ENCODE measurements at places on chromosomes 7 and 10.
A peak's percentile ranks its signal among the peaks of the same experiment; 100 is the strongest.

- no peak for DNase-seq
These were observed 1.7 kb downstream of the STN1 start for GRCh38 chr10:103916254-103916653.

GRCh38 chr10:118956802-118957442 lies 72.6 kb upstream of the NANOS1 start:
- DNase-seq = no peak

- no peak for DNase-seq
These were observed 537.4 kb downstream of the AUTS2 start for GRCh38 chr7:70135656-70136055.

GRCh38 chr10:52143338-52143737 lies 170.7 kb upstream of the DKK1 start:
- DNase-seq = no peak

GRCh38 chr7:79820387-79820786 lies 314.2 kb upstream of the GNAI1 start:
- DNase-seq = peak; percentile 67

DNA sequence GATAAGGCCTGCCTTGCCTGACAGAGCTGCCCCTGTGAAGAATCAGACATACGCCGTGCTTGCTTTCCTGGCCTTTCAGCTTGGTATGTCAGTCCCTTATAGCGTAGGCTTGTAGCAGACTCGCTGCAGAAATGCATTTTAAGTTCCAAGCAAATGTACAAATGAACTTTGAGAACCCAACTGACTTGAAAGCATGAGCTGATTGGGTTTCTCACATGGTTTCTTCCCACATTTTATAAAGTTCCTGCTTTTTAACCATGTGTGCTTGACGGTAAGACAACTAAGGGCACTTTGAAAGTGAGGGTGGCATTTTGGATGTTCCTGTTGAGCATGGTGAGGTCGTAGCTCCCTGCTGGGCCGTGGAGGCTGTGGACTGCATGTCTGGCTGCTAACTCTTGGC lies 62.6 kb downstream of the CCNY start:
- no peak for DNase-seq

DNA sequence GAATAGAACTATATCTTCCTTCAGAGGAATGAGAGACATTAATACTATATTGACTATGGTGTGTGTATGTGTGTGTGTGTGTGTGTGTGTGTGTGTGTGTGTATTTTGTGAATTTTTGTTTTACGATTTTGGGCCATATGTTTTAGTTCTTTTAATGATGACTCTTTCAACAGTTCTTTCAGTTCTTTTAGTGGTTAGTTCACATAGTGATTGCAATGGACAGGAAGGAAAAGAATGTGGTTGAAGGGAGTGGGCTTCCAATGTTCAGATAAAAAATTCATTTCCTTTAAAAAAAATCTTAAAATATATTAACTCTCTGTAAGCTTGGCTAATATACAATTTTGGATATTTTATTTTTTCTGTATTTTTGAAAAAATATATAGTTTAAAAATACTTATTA lies 315.7 kb upstream of the DGKB start:
- no peak for DNase-seq

GRCh38 chr7:157526005-157526912 lies 189.5 kb downstream of the DNAJB6 start:
- DNase-seq = no peak

DNA sequence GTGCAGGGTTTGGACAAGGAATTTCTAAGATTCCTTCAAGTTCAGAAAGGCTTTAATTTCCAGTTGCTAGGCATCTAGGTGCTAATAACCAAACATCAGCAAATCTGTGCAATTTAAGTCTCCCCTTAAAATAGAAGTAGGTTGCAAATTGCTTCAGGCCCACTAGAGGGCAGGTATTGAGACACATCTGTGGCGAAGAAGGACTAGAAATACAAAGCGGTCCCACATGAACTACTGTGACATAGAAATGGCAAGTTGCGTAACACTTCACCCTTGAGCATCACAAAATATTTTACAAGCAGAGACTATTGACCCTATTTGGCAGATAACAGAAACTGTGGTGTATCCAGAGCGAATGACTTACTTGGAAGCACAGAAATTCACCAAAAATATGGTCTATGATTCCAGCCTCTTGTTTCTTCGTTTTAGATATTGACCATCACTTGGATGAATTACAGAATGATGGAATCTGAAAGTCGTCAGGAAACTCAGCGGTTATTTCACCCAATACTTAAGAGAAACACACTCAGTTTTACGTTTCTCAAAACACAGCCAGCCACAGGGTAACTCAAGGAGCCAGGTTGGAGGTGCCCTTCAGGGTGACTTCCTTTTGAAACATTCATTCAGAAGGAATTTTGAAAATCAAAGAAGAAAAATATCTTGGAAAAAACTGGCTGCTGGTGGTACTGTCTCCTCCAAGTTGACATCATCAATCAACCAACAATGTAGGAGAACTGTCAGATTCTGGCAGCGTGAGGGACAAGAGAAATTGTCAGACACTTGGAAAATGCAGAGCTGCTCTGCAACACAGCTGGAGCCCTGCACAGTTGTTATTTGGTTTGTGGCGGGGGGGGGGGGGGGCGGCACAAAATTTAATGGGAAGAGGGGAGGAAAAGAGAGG lies 256.3 kb upstream of the MINDY3 start:
- DNase-seq = peak; percentile 43

DNA sequence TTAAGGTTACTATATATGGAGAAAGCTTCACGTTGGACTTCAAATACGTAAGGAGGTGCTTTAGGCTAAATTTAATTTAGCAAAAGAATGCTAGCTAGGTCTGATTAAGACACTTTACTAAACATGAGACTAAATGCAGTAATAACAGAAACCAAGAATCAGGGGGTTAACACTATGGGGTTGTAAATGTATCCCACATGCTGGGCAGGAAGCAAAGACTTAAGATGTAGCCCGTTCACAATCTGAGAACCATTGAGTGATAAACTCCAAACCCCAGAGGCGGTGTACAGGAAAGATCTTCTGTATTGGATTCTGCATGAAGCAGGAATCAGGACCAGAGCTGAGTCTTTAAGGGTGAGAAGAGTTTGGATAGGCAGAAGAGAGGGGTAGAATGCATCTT lies 60.4 kb downstream of the FZD1 start:
- DNase-seq = no peak

GRCh38 chr10:3853547-3854303 lies 68.7 kb upstream of the KLF6 start:
- peak; percentile 35 for DNase-seq

DNA sequence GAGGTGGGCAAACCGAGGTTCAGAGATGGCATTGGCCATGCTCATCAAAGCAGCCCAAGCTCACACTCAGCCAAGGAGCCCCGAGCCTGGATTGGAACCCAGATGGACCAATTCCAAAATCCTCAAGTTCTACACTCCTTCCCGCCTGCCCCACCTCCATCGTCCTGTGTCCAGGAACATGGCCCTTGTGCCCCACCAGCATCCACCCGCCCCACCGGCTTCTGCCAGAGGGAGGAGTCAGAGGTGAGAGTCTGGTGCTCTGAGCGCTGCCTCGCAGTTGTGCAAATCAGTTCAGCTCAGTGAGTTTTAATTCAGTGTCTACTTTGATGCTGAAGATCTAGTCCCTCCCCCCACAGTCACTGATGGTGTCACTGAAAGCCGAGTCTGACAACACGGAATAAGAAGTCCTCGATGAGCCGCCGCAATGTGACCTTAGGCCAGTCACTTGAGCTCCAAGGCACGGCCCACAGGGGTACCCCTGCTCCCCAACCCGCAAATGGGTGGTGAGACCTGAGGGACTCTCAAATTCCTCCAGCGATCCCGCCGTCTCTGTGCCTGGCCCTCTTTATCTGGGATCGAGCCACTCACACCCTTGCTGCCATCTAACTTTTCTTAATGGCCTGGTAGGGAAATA lies 26.3 kb downstream of the PRKAG2 start:
- no peak for DNase-seq

DNA sequence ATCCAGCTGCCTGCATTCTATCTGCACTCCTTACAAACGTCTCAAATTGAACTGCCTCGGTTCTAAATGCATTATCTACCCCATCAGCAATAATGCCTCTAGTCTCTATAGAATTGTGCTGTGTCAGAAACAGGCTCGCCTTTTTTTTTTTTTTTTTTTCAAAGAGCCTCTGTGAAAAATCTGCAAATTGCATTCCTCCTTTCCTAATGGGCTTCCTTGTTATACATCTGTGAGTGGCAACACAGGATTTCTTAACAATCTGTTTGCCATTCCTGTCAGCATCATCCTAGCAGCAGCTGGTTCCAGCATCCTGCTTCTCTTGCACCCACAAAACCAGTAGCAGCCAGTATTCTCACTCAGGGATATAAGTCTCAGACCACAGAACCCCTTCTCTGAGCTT lies 413.5 kb upstream of the SEMA3D start:
- DNase-seq = peak; percentile 50

DNA sequence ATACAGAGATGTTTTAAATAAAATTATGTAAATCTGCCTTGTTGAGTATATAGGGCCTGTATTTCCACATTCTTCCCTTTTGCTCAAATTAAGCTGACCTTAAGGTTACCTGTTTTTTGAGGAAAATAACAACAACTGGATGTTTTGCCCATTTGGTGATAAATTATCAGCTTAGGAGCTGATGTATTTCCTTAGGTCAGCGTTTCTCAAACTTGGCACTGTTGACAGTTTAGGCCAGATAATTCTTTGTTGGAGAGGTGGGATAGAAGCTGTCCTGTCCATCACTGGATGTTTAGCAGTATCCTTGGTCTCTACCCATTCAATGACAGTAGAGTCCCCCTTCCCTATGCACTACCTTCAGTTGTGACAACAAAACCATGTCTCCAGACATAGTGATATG lies 7.2 kb downstream of the GSTO2 start:
- DNase-seq = no peak

GRCh38 chr10:101458869-101459268 lies 104.9 kb downstream of the BTRC start:
- DNase-seq = no peak

- DNase-seq = peak; percentile 97
These were observed 770.4 kb downstream of the TNS3 start for GRCh38 chr7:46811529-46811928.

DNA sequence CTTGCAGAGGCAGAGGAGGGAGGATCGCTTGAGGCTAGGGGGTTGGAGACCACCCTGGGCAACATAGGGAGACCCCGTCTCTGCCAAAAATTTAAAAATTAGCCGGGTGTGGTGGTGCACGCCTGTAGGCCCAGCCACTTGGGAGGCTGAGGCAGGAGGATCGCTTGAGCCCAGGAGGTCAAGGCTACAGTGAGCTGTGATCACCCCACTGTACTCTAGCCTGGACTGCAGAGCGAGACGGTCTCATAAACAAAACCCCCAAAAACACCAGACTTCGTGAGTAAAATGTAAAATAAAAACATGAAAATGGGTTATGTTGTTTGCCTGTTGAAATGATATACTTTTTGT lies 699 bp downstream of the LHPP start:
- DNase-seq = no peak

DNA sequence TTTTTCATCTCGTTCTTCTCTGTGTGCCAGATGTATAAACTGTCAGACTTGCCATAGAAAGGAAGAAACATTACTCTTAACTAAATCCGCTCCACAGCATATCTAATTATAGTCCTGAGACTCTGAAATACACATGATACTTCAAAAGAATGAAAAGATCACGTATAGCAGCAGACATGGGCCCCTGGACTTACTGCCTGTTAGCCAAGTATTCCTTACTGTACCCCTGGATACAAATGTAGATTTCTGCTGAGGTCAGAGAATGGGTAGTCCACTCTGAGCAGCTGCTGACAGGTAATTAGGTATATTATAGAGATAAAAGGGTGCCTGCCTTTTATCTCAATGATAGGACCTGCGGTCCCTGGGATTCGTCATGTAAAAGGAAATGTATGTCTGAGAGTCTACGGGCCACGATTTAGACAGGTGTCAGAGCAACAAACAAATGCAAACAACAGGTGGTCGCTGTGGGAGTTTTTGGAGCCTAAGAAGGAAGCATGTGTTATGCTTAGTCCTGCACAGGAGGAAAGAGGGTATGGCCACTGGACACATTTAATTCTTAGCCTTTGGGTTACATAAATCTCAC lies 69.4 kb downstream of the VOPP1 start:
- DNase-seq = no peak
